ENCODE measurements at places on chromosomes 1 and 21. TPM values are rescaled to one million over a fixed set of nuclear protein-coding genes. Genes with fewer than 3 reads are reported as not detected.
A peak's percentile ranks its signal among the peaks of the same experiment; 100 is the strongest.

GRCh38 chr1:60870269-60870865 lies 212.0 kb upstream of the NFIA start:
- no peak for DNase-seq
- no peaks in the 10 kb centered on the region for H3K4me1 ChIP-seq
- H3K36me3 ChIP-seq: no peaks in the 10 kb centered on the region
- no peaks in the 10 kb centered on the region for H3K27me3 ChIP-seq

The RIPK4 gene
- total RNA-seq: not detected

The KCNN3 gene
- 0.10 TPM for total RNA-seq

DNA sequence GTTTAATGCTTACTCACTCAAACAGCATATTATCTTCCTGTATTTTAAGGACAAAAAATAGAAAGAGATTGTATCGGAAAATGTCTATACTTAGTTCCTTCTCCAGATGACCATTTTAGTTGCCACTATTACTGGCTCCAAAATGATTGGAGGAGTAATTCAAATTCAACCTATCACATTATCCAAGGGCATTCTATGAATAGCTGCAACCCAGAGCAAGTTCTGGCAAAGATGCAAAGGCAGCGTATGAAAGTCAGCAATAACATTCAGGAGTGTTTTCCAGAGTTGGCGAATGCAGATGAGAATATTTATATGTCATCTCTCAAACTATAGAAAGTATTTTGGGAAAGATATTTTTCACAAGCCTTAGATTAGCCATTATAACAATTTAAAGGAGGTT lies 389.8 kb upstream of the ADGRL2 start:
- no peaks in the 10 kb centered on the region for H3K4me1 ChIP-seq
- H3K27me3 ChIP-seq: no peaks in the 10 kb centered on the region
- H3K27ac ChIP-seq: no peak overlapping the region
- H3K4me3 ChIP-seq: no peak overlapping the region
- no peak for DNase-seq
- no peaks in the 10 kb centered on the region for H3K36me3 ChIP-seq

The KCNJ9 gene
- total RNA-seq: not detected

- DNase-seq: no peak
- H3K4me3 ChIP-seq: no peak overlapping the region
- H3K27me3 ChIP-seq: no peaks in the 10 kb centered on the region
- no peaks in the 10 kb centered on the region for H3K36me3 ChIP-seq
- no peak overlapping the region for H3K27ac ChIP-seq
- H3K4me1 ChIP-seq: no peaks in the 10 kb centered on the region
These were observed 26.6 kb downstream of the FAM78B start for GRCh38 chr1:166140251-166140650.

DNA sequence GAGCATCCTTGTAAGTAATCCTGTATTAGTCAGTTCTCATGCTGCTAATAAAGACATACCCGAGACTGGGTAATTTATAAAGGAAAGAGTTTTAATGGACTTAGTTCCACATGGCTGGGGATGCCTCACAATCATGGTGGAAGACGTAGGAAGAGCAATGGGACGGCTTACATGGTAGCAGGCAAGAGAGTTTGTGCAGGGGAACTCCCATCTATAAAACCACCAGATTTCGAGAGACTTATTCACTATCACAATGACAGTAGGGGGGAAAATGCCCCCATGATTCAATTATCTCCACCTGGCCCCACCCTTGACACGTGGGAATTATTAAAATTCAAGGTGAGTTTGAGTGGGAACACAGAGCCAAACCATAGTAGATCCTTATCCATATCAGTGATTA lies 124.7 kb downstream of the HIVEP3 start:
- DNase-seq: no peak
- H3K4me3 ChIP-seq: no peak overlapping the region
- H3K36me3 ChIP-seq: peaks cover 28% of the 10 kb centered on the region
- peaks cover 59% of the 10 kb centered on the region for H3K4me1 ChIP-seq

The ZBTB8A gene
- total RNA-seq: 0.18 TPM

DNA sequence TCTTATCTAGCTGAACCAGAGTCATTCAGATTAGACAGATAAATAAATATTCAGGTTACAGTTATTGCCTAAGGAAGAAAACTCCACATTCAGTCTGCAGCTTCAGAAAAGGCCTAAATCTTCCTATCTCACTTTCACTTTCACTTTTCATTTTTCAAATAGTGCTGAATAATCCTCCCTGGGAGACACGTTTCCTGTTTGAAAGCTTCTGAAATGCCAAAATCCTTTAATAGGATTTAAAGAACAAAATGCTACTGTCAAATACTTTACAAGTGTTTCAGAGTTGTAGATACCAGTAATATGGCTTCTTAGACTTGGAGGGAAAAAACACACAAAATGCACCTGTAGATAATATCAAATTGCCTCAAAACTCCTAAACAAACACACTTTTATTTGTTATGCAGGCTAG lies 3.9 kb downstream of the PSMB2 start:
- H3K4me3 ChIP-seq: peak overlapping the region; percentile 87
- peaks cover 40% of the 10 kb centered on the region for H3K4me1 ChIP-seq
- no peaks in the 10 kb centered on the region for H3K27me3 ChIP-seq
- peak overlapping the region; percentile 90 for H3K27ac ChIP-seq
- peaks cover 49% of the 10 kb centered on the region for H3K36me3 ChIP-seq

DNA sequence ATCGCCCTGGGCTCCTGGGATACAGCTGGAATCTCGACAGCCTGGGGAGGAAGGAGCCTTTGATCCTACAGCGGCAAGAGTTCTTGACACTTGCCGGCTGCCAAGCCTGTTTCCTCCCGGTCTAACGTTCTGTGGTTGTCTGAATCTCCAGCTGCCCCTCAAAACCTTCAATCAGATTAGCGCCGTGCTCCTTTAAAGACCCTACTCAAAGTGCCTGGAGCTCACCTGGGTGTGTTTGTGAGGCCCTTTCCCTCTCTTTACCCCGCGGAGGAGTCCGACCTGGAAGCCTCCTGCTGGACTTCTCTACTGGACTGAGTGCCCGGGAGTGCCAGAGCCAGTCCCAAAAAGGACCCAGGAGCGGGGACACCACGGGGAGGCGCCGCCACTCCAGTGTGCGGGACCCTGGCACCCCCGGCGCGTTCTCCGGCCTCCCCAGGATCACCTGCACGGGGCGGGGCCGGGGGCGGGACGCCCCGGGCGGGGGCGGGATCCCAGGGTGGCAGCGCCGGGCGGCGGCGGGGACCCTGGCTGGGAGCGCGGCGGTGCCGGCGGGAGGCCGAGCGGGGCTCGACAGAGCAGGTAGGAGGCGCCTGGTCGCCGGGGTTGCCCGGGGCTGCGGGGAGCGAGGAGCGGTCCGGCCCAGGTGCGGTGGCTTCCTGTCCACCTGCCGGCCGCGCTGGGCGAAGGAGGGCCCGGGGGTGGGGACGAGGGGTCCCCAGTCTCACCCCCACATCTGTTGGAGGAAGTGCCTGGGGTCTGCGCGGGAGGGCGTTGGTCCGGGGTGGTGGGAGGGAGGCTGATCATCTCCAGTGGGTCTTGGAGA lies at the start of gene NCMAP:
Gene NCMAP (plus strand): TSS at position 497 of the 823 bp plus-strand sequence. CDS start 39,344 bp downstream, outside the sequence.
- H3K4me1 ChIP-seq: peaks cover 10% of the 10 kb centered on the region
- H3K27ac ChIP-seq: no peak within 1 kb of the TSS
- peaks cover 31% of the 10 kb centered on the region for H3K27me3 ChIP-seq
- H3K4me3 ChIP-seq: peak within 1 kb of the TSS; percentile 5
- no peaks in the 10 kb centered on the region for H3K36me3 ChIP-seq

The HPDL gene
- total RNA-seq: 5.6 TPM

The STX12 gene
- total RNA-seq: 32.0 TPM

- H3K27me3 ChIP-seq: no peaks in the 10 kb centered on the region
- H3K27ac ChIP-seq: no peak overlapping the region
- no peak for DNase-seq
- peaks cover 19% of the 10 kb centered on the region for H3K36me3 ChIP-seq
- H3K4me3 ChIP-seq: no peak overlapping the region
These were observed 73.3 kb downstream of the NVL start for GRCh38 chr1:224256640-224257039.

GRCh38 chr1:111269825-111270406 lies 20.7 kb upstream of the CHIA start:
- H3K4me1 ChIP-seq: peaks cover 11% of the 10 kb centered on the region
- no peak for DNase-seq
- no peaks in the 10 kb centered on the region for H3K36me3 ChIP-seq
- H3K4me3 ChIP-seq: no peak overlapping the region

- peaks cover 27% of the 10 kb centered on the region for H3K36me3 ChIP-seq
- no peak overlapping the region for H3K27ac ChIP-seq
- peaks cover 24% of the 10 kb centered on the region for H3K4me1 ChIP-seq
- peaks cover 4% of the 10 kb centered on the region for H3K27me3 ChIP-seq
- DNase-seq: no peak
- no peak overlapping the region for H3K4me3 ChIP-seq
These were observed 149.5 kb upstream of the HP1BP3 start for GRCh38 chr1:20936621-20937020.

- H3K27ac ChIP-seq: no peak overlapping the region
- no peaks in the 10 kb centered on the region for H3K4me1 ChIP-seq
- H3K36me3 ChIP-seq: no peaks in the 10 kb centered on the region
- no peak for DNase-seq
These were observed 45.0 kb downstream of the XCL1 start for GRCh38 chr1:168621356-168621755.

DNA sequence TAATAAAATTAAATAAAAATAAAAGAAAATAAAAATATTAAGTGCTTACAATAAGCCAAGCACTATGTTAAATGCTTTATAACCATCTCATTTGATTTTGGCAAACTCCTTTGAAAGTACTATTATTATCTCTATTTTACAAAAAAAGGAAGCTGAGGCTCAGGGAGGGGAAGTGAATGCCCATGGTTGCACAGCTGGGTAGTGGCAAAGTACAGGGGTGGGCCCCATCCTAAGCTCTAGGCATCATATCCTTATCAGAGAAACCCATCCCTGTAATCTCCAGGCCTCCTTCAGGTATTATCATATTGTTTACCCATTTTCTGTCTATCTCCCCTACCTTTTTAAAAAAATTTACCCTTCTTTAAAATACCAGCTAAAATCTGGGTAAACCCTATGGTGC lies 2.3 kb upstream of the MED18 start:
- peaks cover 29% of the 10 kb centered on the region for H3K4me1 ChIP-seq
- no peak overlapping the region for H3K4me3 ChIP-seq
- peaks cover under 1% of the 10 kb centered on the region for H3K27me3 ChIP-seq
- peaks cover 16% of the 10 kb centered on the region for H3K36me3 ChIP-seq
- no peak for DNase-seq
- H3K27ac ChIP-seq: no peak overlapping the region

The MANEAL gene
- 1.7 TPM for total RNA-seq

DNA sequence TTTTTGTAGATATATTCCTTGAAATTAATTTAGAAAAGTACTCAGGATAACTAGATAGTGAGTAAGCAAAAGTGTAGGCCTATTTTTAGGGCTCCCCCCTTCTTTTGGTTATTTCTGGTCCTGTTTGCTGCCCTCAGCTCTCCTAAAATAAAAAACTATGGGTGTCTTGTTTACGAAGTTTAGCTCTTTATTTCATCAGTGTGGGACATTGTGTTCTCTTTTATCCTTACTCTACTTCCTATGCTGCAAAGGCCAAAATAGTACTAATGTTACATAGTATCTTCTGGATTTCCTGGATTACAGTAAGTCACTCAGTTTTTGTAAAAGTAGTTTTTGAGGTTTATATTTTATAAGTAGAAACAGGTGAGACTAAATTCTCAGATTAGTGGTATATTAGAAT lies 15.4 kb downstream of the CEP350 start:
- peaks cover 44% of the 10 kb centered on the region for H3K36me3 ChIP-seq
- H3K4me1 ChIP-seq: peaks cover 16% of the 10 kb centered on the region
- no peak overlapping the region for H3K27ac ChIP-seq
- no peak for DNase-seq

Measured in activated CD4-positive, alpha-beta memory T cell treated with anti-CD3 and anti-CD28 coated beads, Interleukin-2, amount 10 ng/mL, durations not matched to agents 7 days and 5 days (primary cell).